ENCODE measurements at places on chromosomes 12 and 14.

DNA sequence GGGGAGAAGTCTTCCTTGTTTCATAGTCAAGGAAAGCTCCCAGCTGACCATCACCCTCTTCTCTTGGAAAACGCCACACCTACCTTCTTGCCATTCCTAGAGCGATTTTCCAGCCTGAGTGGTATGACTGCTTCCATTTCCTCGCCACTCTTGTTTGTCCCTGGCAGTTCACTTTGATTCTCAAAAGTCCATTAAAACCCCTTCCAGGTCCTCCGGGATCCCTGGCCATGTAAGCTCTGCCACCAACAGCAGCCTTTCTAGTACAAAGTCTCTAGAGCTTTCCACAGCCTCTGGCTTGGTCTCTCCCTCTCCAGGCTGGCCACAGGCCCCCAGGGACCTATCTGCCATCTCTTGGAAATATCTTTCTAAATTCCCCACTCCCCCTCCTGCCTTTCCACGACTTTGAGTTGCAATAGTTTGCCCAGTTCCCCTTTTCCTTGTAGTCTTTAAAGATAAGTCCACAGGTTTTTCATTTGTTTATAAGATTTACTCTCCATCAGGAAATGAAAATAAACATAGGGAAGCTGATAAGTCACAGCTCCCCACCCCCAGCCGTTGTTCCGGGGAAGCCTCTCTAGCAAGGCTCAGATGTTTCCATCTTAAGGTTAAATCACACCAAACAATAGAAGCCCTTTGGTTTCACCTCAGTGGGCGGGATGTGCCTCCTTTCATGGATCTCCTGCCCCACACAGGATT lies 42.9 kb upstream of the SINHCAF start:
- no peak for DNase-seq

GRCh38 chr12:45503899-45504298 lies 225.6 kb upstream of the ARID2 start:
- DNase-seq, result no peak

GRCh38 chr12:131007031-131007739 lies 53.5 kb downstream of the ADGRD1 start:
- no peak for DNase-seq

DNA sequence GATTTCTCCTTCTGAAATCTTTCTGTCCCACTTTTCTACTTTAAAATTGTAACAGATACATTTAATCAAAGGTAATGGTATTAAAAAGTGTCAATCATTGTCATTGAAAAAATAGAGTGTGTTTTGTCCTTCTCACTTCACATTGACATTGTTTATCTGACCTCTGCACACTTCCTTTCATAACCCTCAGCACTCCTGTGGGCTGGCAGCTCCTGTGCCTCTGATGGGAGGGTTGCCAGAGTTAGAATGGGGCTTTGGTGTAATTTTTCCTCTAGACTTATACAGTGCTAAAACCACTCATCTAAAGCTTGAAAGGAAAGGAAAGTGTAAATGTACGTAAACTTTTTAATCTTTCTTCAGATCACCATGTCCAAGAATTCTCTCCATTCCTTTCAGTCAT lies 23.7 kb downstream of the KCNA1 start:
- DNase-seq, result no peak

All from activated naive CD8-positive, alpha-beta T cell treated with anti-CD3 and anti-CD28 coated beads for 36 hours (primary cell).